Hematopoietic multipotent progenitor cell treated with erythropoietin and hydrocortisone succinate and interleukin-3 and kit ligand, for 6 days (in vitro differentiated cells): ENCODE measurements at places on chromosomes 2 and 18.
A peak's percentile ranks its signal among the peaks of the same experiment; 100 is the strongest.

DNA sequence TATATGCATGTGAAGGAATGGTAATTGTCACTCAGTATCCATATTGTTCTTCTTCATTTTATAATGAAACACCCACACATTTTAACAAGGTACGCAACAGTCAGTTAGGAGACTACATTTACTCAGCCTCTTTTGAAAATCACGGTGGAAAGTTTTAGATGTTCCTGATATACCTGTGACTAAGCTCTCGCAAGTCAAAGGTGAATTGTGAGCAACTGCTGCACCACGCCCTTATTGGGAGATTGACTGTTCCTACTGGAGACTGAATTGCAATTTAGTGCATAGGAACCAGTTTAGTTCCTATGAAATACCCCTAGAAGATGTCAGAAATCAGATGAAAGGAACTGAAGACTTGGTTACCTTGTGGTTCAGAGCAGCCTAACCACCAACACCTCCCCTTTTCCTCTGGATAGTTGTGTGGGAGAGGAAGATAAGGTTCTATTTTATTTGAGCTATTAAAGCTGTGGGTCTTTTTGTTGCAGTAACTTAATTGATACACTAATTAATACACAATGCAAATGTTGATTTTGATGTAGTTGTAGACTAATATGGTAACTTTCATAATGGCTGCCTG lies 1280.5 kb upstream of the CDH2 start:
- no peak for DNase-seq

DNA sequence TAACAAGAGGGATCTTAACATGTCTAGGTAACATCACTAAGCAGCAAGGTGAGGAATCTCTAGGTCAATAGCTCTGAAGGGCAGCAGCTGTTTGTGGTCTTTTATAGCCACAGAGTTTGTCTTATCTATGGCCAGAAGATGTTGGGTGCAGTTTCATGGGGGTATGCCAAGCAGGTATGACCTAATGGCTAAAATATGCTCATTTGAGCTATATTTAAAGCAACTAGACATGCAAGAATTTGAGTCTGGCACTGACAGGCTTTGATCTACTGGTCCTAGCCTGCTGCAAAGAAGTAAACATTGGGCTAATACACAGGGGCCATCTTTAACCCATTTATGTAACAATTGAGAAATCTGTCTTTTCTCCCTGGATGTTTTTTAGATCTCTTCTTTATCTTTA lies 13.9 kb upstream of the UGP2 start:
- peak; percentile 67 for DNase-seq

- no peak for DNase-seq
Measured at GRCh38 chr2:218694405-218695145, 16.1 kb upstream of the TTLL4 start.

DNA sequence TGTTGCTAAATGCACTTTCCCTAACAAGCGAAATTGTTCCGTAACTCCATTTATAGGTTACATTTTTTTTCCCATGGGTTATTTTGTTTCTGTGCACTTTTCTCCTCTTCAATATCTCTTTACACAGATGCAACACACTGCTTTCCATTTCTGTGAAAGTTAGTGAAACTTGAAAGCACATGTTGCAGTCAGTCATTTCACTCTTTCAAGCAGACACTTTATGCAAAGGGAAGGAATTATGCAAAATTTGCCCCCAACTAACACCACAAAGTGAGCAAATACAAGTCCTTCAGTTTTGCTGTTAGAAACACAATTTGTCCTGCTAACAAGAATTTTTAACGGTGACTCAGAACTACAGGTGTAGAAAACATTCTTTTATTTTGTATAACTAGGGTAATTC lies 124.8 kb downstream of the PTH2R start:
- no peak for DNase-seq

DNA sequence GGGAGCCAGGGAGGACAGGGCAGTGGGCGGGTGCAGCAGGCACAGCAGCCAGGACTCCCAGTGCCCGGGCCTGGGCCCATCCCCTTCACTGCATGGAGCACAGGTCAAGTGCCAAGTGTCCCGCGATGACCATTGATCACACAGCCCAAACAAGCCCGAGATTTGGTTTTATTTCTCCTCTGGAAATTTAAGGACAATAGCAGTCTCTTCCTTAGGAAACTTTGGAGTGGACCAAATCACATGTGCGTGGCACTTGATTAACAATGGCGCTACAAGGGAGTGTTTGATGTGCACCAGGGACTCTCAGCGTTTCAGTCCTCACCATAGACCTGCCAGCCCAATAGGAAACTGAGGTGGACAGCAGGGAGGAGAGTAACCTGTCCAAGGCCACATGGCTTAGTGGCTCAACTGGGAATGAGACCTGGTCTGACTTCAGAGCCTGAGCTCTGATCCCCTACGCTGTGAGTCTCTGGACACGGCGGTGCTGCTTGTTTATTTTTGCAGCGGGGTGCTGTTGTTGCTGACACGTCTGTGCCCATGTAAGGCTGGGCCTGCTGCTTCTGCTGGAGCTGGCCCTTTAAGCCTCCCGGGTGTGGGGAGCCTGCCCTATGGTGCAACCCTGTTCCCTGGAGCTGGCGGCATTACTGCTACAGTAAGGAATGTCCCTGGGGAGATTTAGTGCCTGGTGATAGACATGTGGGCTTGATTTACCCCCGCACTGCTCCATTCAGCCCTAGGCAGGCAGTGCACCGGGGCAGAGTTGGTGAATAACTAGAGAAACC lies 194.2 kb downstream of the INHBB start:
- no peak for DNase-seq

GRCh38 chr18:38466426-38466825 lies 900.8 kb upstream of the CELF4 start:
- DNase-seq: no peak

GRCh38 chr2:238568455-238569440 lies 142.0 kb downstream of the ASB1 start:
- no peak for DNase-seq

GRCh38 chr2:240343548-240343947 lies 91.9 kb upstream of the GPC1 start:
- no peak for DNase-seq

DNA sequence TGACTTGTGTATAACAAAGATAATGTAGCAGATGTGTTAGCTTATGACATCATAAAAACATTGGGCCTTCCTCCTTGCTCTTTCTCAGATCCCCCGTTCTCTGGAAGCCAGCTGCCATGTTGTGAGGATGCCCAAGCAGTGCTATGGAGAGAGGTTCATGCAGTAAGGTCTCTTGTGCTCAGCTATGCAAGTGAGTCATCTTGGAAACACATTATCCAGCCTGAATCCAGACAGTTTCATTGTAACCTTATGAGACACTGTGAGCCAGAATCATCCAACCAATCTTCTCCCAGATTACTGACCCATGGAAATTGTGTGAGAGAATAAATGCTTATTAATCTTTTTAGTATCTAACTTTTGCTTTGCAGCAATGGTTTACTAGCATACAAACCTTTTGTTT lies 60.8 kb downstream of the ST6GAL2 start:
- no peak for DNase-seq

DNA sequence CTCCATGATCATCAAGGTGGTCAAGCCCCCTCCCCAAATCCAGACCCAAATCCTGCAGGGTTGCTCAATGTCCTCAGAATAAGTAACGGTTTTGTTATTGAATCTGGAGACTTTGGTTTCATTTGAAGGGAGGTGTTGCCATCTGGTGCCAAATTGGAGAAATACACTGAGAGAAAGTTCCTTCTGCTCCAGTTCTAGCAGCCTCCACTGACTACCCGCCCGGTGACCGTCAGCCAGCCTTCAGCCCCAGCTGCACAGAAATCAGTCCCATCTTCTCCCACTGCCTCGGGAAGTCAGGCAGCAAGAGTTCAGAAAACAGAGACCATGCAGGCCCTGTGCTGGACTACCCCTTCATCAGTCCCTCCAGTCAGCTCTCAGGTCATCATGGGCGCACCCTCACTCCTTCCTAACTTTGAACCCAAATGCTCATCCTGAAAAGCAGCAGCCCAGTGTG lies 38.7 kb downstream of the PKDCC start:
- peak; percentile 72 for DNase-seq

- peak; percentile 35 for DNase-seq
Measured at GRCh38 chr2:36203366-36203765, 152.2 kb upstream of the CRIM1 start.

DNA sequence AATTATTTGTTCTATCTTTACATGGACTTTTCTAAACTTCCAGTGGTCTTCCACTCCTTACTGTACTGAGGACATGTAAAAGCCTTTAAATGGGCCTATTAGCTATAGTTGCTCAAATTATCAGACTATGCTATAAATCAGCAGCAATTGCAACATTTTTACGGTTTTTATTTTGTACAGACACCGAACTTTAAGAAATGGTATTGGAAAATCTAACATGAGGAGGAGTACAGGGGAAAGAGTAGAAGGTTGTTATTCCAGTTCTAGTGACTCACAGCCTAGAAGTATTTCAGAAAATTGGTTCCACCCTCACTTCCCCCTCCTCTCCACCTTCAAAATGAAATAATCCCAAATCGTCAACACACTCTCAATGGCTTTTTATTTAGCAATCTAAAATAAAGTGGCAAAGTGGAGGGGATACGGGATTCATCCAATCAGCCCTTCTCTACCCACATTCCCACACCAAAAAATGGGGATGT lies 1.1 kb downstream of the NCKAP1 start:
- DNase-seq: no peak

DNA sequence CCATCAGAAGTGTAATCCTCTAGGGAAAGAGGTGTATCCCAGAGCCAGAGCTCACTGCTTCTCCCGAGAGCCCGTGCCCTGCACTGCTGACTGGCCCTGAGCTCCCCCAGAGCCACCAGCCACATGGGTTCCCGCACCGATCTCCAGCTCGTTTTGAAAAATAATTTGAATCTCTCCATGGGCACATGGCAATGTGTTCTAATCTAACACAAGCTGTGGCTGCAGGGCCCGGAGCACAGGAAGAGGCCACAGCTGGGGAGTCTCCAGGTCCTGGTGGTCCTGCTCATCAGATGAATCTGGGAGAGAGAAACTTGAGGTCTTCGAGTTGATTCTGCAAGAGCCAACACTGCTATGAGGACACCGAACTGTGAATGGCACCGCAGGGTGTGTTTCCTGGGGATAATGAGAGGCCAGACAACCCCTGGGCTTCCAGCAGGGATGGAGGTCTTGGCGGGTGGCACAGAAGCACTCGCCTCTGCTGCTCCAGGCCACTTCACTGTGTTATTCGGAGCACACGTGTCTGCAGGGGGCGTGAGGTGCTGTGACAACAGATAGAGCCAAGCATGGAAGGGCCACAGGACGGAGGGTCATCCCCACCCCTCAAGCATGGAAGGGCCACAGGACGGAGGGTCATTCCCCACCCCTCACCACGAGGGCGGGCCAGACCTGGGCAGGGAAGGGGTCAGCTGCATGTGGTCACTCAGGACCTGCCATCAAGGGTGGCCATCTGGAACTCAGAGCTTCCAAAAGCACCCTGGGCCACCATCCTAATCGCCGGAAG lies 196.8 kb downstream of the NDUFA10 start:
- DNase-seq: no peak

DNA sequence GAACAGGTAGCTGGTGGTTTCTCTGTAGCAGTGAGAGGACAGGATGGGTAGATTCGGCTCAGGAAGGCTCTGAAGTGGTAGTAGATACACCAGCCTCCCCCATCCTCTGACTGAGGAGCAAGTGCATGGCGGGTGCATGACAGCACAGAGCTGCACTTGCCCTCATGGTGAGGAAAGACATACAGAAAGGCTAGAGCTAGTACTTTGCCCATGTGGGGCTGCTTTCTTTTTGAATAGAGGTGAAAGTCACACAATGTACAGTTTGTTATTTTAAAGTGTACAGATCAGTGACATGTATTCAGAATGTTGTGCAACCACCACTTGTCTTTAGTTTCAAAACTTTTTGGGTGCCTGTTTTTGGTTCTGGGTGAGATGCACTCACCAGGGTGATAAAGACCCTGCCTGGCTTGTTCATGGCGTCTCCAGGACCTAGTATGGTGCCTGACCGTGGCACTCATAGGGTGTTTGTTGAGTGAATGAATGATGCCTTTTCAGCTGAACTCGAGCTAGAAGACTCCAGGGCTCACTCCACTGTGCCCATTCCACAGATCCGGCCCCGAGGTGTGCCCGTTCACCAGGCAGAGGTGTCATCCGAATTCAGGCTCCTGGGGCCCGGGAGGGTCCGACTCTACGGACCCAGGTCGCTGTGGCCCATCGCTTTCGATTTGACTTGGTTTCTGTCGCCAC lies 421 bp upstream of the VAMP5 start:
- DNase-seq: peak; percentile 35

- no peak for DNase-seq
Measured at GRCh38 chr2:234373481-234374149, 123.3 kb downstream of the ARL4C start.

DNA sequence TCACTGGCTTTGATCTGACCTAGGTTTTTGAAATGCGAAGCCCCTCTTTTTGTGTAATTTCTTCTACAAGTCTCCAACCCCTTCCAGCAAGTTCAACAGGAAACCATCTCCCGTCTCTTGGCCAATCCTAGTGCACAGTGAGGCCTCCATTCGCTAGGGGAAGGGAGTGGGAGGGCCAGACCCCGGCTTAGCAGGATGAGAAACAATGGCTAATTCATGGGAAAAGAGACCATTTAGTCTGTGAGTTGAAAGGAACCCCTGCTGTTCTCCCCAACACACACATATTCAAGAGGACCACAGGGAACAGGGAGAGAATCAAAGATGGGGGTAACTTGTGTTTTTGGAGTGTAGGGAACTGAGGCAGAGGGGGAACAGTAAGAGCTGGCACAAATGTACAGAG lies 83.0 kb downstream of the RTN4 start:
- no peak for DNase-seq

DNA sequence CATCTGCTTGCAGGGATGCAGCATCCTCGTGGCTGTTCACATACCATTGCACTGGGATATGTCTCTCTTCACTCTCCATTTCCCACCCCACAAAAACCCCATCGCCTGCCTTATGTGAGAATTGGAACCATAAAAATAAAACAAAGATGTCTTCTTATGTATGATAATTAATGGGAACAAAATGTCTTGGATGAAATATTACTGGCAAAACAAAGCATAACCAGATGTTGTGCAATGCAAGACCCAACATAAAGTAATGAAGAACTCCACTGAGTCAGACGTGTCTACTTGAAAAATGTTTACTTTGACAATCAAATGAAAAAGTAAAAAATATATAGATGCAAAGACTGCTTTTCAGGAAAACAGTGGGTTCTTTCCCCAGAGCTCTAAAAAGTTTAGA lies 611.3 kb upstream of the SYT4 start:
- no peak for DNase-seq

DNA sequence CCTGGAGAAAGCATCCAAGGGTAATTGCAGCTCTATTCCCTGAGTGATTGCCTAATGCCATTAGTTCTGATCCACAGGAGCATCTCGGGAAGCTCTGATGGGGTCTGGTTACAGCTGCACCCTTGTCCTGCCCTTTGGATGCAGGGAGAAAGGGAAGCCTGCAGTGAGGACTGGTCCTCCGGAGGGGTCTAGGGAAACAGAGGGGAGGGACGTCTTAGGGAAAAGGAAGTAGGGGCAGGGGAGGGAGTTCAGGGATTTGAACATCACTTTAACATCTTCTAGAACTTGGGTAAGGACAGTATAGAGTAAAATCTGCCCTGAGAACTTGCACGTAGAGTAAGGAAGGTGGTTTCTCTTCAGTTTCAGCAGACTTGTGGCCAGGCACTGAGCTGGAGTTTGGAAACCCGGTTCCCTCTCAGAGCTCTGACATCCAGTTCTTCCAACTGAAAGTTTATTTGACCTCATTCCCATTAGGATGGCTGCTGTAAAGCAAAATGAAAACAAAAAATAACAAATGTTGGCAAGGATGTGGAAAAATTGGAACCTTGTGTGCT lies 20.5 kb downstream of the ONECUT2 start:
- no peak for DNase-seq

- no peak for DNase-seq
Measured at GRCh38 chr2:26685341-26685740, 7.2 kb upstream of the KCNK3 start.
